ENCODE measurements at places on chromosomes 4 and X.

DNA sequence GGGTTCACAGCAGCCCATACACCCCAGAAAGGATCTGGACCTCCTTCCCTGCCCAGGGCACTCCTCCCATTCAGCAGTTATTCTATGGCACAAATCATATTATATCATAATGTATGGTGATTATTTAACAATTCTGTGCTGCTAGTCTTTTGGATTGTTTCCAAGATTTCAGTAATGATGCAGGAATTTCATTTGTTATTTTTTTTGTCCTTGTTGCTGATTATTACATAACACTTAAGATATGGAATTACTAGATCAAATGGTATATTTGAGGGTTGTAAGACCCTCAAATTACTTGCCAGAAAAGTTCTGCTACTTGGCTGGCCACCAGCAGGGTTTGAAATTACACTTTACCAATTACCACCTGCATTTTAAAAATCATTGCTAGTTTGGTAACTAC is 36.4 kb downstream of the QDPR start:
- no peak for DNase-seq

GRCh38 chrX:134004084-134004483 is 18.7 kb upstream of the GPC3 start:
- no peak for DNase-seq

DNA sequence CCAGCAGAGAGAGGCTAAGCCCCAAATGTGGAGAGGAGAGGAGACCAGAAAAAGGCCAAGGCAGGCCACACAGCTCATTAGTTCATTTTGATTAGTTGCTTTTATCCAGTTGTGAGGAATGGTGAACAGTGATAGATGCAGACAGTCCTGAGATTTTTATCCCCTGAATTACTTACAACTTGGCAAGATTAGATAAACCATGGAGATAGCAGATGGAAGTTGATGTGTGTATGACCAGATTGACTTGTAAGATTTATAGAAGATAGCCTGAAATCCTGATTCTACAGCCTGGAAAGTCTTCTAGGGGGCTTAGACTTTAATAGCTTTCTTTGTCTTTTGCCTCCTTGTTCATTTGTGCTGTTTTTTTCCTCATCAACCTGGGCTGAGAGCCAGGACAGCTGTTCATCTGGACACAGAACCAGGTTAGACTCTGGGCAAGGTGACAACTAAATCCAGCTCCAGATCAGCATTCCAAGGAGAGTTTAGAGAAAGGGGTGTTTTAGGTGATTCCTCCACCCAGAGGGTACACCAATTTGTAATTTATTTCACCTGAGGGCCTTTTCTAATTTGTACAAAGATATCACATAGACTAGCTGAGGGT is 215.5 kb downstream of the SPATA18 start:
- no peak for DNase-seq

GRCh38 chr4:45971108-45971507 is 152.7 kb downstream of the GABRG1 start:
- DNase-seq = no peak

DNA sequence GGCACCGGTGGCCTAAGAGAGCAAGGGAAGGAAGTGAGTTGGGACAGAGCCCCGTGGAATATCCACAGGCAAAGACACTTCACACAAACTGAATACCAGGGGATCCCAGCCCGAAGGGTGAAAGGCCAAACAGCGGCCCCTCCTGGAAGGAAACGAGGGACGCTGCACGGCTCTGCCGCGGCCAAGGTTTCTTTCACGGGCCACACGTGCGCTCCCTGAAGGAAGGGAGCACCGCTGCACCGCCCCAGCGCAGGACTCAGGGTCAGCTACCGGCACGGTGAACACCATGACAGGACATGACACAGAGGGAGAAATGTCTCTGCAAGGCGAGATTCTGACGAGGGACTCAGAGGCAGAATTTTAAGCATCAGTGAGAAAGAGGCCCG is 31.5 kb upstream of the GTPBP6 start:
- no peak for DNase-seq

GRCh38 chr4:46839128-46839527 is 69.9 kb downstream of the COX7B2 start:
- DNase-seq = no peak

DNA sequence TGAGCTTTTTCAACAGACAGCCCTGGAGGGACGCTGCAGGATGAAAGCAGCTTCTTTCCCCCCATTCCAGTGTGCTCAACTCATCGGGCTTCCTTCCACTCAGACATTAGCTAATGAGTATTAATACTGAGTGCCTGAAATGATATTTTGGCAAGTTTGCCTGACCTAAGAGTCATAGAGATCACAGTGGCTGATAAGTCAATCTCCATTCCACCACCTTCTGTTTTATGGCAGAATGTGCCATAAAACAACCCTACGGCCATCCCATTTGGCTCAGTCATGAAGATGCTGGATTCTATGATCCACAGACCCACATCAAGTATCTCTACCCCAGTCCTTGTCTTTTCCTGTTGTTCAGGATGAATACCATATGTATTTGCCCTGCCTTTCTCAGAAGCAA is 48.3 kb upstream of the MAB21L2 start:
- no peak for DNase-seq

GRCh38 chr4:3013839-3014350 is 50.5 kb downstream of the GRK4 start:
- DNase-seq = no peak

GRCh38 chrX:45758319-45758718 is 557.6 kb upstream of the DIPK2B start:
- DNase-seq = peak; percentile 39

GRCh38 chr4:45954276-45954675 is 169.6 kb downstream of the GABRG1 start:
- DNase-seq = no peak

DNA sequence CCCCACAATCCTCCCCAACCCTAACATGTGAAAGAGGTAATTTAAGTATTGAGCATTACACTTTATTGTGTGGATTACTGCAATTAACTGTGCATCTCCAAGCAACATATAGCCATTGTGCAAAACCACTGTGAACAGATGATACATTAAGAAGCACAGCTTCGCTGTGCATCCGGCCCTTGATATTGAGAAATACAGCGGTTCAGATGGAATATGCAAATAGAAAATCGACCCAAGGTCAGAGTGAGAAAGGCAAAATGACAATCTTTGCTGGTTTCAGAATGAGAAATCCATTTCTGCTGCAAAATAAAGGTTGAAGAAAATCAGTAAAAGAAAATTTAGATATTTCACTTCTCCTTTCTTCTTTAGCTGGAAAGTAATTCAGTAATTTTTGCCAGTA is 805.9 kb upstream of the GRID2 start:
- DNase-seq = no peak

DNA sequence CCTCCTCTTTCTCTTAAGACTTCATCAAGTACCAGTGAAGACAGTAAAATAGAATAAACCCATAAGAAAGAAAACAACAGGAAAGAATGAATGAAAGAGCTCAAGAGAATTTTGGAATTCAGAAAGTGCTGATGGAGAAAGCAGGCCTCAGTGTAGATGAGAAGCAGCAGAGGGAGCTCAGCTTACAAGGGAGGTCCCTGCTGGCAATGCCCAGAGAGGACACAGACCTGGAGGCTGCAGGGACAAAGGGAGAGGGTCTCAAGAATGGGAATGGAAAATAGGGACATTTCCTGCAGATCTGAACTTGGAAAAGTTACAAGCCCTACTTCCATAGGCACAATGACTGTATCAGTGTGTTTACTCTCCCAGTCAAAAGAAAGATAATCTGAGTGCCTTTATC is 64.5 kb upstream of the MAGEA10 start:
- no peak for DNase-seq

DNA sequence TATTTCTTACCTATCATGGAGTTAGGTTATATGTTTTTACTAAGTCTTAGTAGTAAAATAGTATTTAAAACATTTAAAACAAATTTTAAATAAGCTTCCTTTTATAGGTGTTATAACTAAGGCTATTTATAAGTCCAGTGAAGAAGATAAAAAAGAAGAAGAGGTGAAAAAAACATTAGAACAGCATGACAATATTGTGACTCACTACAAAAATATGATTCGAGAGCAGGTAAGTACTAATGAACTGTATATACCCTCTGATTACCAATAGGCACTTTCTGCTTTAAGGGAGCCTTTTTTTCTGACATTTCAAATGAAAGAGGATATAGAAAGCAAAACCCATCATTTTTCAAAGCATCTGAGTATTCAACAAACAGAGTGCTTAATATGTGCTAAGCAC is 76.6 kb downstream of the USO1 start:
- DNase-seq = no peak

DNA sequence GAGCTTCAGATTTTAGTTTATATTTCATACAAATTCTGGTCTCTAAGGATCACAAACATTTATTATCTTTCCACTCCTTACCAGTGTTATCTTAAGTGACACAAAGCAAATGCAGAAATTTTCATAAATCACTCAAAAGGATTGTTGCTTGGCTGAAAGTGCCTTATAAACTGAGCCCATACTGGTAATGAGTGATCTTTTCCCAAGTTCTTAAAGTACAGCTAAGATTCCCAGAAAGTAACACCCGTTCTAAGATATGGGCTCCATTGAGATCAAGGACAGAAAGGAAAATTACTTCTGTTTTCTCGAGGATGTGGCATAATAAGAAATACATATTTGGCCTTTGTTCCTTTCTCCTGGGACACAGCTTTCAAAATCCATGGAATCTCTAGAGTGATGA is 313.7 kb downstream of the ARHGAP24 start:
- no peak for DNase-seq

DNA sequence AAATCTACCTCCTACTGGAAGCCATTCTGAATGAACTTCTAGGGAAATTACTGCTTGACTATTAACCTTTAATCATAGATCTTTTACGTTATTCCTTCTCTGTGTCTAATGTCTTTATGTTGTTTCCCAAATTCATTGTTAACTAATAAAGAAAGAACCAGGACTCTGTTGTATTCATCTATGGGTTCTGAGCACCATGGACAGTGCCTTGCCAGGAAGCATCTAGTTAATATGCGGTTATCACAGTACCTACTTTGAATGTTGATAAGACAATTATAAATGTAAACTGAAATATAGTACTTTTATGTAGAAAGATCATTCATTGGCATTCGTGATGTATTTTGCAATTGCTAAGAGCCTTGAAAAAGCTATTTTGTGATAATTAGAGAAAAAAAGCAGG is 23.8 kb downstream of the NWD2 start:
- no peak for DNase-seq

DNA sequence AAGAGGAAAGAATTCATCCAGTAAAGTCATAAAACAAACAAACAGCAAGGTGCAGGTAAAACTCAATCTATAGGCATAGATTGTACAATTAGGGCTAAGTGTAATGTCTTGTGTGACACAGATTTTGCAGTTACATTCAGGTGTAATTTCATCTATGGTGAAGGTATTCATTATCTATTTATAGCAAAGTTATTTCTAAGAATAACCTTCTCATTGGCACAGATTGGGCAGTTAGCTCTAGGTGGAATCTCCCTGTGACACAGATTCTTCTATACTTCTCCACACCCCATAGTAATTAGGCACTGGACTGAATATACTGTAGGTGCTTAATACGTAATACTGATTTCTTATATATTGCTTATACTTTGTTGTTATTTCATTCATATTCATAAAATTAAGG is 66.8 kb downstream of the COL25A1 start:
- no peak for DNase-seq

GRCh38 chr4:83071116-83071515 is 36.1 kb downstream of the COPS4 start:
- no peak for DNase-seq

DNA sequence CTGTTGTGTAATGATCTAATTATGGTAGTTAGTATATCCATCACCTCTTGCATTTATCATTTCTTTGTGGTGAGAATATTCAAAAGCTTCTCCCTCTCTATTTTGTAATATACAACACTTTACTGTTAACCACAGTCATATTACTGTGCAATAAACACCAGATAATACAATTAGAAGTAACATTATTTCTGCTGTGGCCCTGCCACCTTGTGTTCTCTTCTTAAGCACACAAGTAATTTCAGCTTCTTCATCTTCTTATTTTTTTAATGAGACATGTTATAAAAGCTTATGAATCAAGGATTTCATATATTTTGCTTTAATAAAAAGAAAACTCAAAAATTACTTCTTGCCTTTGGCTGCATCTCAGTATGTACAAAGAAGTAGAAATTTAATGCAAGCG is 675.2 kb upstream of the INTU start:
- no peak for DNase-seq

DNA sequence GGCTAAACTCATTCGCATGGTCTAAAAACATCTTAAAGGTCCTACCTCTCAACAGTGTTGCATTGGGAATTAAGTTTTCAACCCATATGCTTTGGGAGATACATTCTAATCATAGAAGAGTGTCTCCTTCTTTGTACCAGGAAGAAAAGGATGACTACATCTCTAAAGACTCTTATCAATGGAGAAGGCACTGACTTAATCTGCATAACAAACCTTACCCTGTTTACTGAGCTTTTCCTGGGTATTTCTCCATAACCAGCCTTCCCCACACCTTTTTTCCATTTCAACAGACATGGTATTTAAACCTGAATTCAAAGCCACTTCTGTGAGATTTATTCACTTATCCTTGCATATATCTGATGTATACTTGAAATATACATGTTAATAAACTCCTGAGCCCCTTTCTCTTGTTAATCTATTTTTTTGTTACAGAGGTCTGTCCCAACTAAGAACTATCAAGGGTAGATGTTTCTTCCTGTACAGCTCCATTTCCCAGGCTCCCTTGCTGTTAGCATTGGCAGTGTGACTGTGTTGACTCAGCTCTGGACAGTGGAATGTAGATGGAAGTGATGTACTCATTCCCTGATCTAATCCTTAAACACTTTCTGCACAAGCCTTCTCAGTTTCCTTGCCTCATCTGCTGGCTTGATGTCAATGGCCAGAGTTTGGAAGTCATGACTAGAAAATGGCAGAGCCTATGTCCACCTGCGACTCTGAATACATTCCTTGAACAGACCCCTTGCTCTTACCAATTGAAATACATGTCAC is 148.9 kb upstream of the CPEB2 start:
- DNase-seq = no peak

- no peak for DNase-seq
Measured at GRCh38 chrX:43881410-43882293, 598 bp downstream of the MAOB start.

DNA sequence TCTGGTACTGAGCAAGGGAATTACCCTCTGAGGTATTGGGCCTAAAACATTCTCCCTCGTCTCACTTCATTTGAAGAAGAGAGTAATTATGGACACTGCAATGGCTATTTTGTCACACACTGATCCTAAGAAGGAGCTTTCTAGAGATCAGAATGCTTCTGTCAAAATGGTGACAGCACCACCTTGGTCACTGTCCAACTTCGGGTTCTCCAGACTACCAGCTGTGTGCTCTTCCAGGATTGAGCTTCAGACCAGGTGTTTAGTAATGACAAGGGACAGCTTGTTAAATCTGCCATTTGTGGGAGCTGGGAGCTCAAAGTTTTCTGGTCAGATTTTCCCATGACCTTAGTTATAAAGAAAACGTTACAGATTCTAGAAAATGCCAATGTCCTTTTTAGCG is 105.4 kb downstream of the POLA1 start:
- DNase-seq = no peak

DNA sequence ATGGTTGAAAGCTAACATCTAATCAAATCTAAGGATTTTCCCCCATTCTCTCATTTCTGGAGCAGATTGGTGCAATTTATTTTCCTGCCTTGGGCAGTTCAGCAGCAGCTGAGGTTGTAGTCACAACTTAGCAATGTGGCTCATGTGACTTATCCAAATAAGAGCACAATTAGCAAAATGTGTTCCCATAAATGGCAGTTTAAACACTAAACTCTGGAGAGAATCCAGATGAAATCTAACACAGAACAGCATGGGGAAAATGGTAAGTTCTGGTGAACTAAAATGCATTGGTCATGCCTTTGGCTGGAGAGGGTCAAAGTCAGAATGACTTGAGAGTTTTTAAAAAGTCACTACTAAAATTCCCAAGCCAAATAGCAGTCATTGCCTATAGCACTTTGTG is 422.6 kb upstream of the DIPK2B start:
- no peak for DNase-seq

GRCh38 chr4:134260126-134260525 is 58.5 kb upstream of the PABPC4L start:
- DNase-seq = no peak
